ENCODE measurements at places on chromosomes 3 and 15. TPM values are rescaled to one million over a fixed set of nuclear protein-coding genes. Genes with fewer than 3 reads are reported as not detected.

The CHRM5 gene
- not detected for total RNA-seq

DNA sequence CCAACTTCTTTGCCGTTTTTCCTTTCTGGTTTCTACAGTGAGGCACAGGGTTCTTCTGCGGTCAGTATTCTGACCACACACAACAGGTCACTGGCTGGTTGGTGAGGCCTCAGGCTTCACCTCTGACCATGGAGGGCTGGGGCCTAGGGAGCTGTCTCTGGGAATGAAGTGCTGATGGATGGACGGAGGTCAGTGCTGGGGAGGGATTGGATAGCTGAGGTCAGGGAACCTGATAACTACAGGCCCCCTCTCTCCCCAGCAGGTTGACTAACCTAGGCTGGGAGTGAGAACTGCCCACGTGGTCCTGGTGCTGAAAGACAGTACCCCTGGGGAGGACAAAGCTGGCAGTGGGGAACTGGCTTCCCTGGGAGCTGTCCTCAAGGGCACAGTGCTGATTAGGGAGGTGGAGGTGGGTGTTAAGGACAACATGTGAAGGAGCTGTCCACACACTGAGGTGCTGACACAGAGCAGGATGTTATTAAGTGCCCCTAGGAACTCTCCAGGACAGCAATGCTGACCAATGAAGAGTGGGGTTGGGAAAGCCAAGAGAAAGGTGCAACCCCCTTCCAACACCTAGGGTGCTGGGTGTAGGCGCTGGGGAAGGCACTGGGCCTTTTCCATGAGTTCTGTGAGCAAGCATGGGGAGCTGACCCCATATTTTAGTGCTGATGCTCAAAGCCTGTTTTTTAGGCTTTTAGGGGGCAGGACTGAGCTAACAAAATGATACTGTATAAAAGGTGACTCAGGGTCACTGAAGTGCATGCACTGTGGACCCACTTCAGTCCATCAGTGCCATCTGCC is 45.2 kb downstream of the ATP2B2 start:
- no peaks in the 10 kb centered on the region for H3K4me1 ChIP-seq
- no peaks in the 10 kb centered on the region for H3K27me3 ChIP-seq
- peak; percentile 73 for DNase-seq
- H3K27ac ChIP-seq, result no peak overlapping the region
- H3K36me3 ChIP-seq, result no peaks in the 10 kb centered on the region

GRCh38 chr15:38414357-38414756 is 39.6 kb upstream of the FAM98B start:
- H3K4me1 ChIP-seq, result no peaks in the 10 kb centered on the region
- H3K36me3 ChIP-seq, result no peaks in the 10 kb centered on the region
- no peaks in the 10 kb centered on the region for H3K27me3 ChIP-seq
- no peak overlapping the region for H3K4me3 ChIP-seq
- peak; percentile 30 for DNase-seq
- H3K27ac ChIP-seq, result no peak overlapping the region

- H3K27me3 ChIP-seq, result peaks cover 6% of the 10 kb centered on the region
- no peaks in the 10 kb centered on the region for H3K36me3 ChIP-seq
- no peak for DNase-seq
- no peak overlapping the region for H3K4me3 ChIP-seq
- no peak overlapping the region for H3K27ac ChIP-seq
Observed at GRCh38 chr15:77624868-77625267, 7.8 kb downstream of the LINGO1 start.

The GPD1L gene
- 20.1 TPM for total RNA-seq

DNA sequence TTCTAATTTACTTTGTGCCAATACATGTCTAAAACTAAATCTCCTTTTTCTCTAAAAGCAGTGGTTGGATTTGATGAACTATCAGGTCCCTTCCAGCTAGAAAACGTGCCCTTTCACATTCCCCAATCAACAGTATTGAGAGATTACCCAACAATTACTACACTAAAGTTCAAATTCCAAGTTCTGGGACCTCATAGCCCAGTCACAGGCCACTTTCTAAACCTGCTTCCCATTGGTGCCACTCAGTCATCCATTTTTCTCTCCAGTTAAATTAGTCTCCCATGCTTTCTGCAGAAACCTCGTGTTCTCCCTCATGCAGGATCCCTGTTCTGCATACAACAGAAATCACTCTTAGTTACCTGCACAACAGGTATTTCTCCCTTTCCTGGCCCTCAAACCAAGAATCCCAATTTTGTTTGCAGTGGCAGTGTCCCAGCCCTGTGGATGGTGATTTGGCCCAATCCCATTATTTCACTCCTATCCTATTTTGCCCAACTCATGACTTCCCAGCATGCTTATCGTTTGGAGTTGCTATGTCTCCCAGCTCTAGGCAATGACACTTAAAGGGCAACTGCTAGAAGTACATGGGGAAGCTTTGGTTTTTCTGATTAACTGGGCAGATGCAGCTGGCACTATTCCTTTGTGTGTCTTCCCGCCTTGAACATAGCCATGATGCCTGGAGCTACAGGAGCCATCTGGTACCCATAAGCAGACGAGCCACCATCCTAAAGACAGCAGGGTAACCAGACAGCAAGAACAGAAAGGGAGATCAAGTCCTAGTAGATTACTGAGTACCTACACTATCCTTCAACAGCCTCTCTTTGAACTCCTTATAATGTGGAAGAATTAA is 224.2 kb downstream of the MINAR1 start:
- no peak overlapping the region for H3K27ac ChIP-seq
- H3K4me1 ChIP-seq, result no peaks in the 10 kb centered on the region
- H3K36me3 ChIP-seq, result no peaks in the 10 kb centered on the region
- H3K27me3 ChIP-seq, result no peaks in the 10 kb centered on the region

The GPR87 gene
- not detected for total RNA-seq

GRCh38 chr3:172189987-172190603 is 150.7 kb downstream of the FNDC3B start:
- peaks cover 46% of the 10 kb centered on the region for H3K4me1 ChIP-seq
- H3K27me3 ChIP-seq, result no peaks in the 10 kb centered on the region
- no peak for DNase-seq
- H3K36me3 ChIP-seq, result peaks cover 47% of the 10 kb centered on the region
- no peak overlapping the region for H3K4me3 ChIP-seq

- no peak overlapping the region for H3K27ac ChIP-seq
- no peak overlapping the region for H3K4me3 ChIP-seq
- DNase-seq, result no peak
- no peaks in the 10 kb centered on the region for H3K4me1 ChIP-seq
Observed at GRCh38 chr15:53107855-53108254, 317.7 kb upstream of the ONECUT1 start.

The EPHB1 gene
- total RNA-seq, result not detected

GRCh38 chr3:192505731-192506130 is 221.6 kb downstream of the FGF12 start:
- H3K27ac ChIP-seq, result no peak overlapping the region
- no peaks in the 10 kb centered on the region for H3K4me1 ChIP-seq
- H3K4me3 ChIP-seq, result no peak overlapping the region
- DNase-seq, result no peak

DNA sequence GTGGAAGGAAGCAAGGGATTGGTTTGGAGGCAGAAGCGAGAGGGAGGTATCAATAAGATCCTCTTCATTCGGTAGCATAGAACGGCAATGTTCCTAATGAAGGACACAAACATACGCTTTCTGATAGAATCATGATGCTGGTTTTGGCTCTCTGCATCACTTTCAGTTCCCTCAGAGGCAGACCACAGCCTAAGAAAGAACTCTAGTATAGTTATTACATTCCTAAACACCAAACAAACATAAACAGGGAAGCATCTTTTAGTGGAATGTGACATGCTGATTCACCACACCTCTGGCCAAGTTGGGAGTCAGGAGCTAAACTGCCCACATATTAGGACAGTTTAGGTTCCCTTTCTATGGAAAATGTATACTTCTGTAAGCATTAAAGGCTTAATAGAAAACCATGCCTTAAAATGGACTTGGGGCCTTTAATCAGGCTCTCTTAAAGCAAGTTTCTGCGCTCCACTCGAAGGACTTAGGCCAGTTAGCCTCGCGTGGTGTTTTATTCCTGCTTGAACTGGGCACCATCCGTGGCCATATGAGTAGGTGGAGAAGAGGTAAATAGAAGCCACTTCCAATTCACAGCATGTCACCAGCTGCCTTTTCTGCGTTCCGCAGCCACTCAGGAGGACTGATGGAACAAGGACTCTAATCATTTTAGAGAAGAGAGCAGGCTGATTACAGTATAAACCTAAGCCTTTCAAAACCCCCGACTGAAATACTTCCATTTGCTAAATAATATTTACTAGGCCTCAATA is 53.7 kb downstream of the CD47 start:
- no peaks in the 10 kb centered on the region for H3K27me3 ChIP-seq
- DNase-seq, result no peak
- H3K36me3 ChIP-seq, result no peaks in the 10 kb centered on the region
- H3K4me1 ChIP-seq, result no peaks in the 10 kb centered on the region
- H3K4me3 ChIP-seq, result no peak overlapping the region

- H3K4me3 ChIP-seq, result no peak overlapping the region
- peak; percentile 63 for DNase-seq
- no peaks in the 10 kb centered on the region for H3K27me3 ChIP-seq
- no peaks in the 10 kb centered on the region for H3K36me3 ChIP-seq
- no peaks in the 10 kb centered on the region for H3K4me1 ChIP-seq
Observed at GRCh38 chr3:110881069-110881468, 190.5 kb upstream of the NECTIN3 start.

The ADGRG7 gene
- not detected for total RNA-seq

- no peak overlapping the region for H3K27ac ChIP-seq
- peaks cover 51% of the 10 kb centered on the region for H3K4me1 ChIP-seq
- H3K36me3 ChIP-seq, result peaks cover 14% of the 10 kb centered on the region
- H3K27me3 ChIP-seq, result no peaks in the 10 kb centered on the region
Observed at GRCh38 chr3:37945156-37945806, 45.3 kb upstream of the VILL start.

GRCh38 chr3:17182166-17182565 is 297.4 kb downstream of the PLCL2 start:
- DNase-seq, result no peak
- H3K27ac ChIP-seq, result no peak overlapping the region
- peaks cover 1% of the 10 kb centered on the region for H3K36me3 ChIP-seq
- no peak overlapping the region for H3K4me3 ChIP-seq

DNA sequence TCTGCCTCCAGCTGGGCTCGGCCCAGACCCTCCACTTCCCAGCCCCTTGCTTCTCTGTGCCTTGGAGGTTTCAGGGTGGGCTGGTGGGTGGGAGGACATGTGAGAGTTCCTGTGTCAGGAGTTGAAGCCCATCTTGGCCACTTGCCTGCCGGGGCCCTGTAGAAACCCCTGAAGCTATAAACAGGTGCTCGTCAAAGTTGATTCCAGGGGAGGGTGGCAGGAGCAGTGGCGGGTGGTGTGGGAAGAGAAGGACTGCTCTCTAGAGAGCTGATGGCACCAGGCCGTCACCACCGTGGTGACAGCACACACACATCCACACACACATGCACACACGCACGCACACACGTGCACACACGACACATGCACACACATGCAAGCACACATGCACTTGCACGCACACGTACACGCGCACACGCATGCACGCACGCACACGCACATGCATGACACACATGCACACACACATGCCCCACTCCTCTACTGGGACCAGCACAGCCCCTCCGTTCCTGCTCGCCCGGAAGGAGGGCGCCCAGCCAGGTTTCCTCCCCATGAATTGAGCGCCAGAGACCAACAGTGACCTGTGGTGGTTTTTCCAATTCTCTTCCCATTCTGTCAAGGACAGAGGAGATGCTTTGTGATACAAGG is 56.3 kb upstream of the CGNL1 start:
- H3K4me3 ChIP-seq, result no peak overlapping the region
- no peak overlapping the region for H3K27ac ChIP-seq
- DNase-seq, result no peak
- no peaks in the 10 kb centered on the region for H3K27me3 ChIP-seq
- H3K36me3 ChIP-seq, result no peaks in the 10 kb centered on the region
- peaks cover 13% of the 10 kb centered on the region for H3K4me1 ChIP-seq

- no peak overlapping the region for H3K4me3 ChIP-seq
- no peak overlapping the region for H3K27ac ChIP-seq
- H3K4me1 ChIP-seq, result no peaks in the 10 kb centered on the region
- no peak for DNase-seq
- H3K27me3 ChIP-seq, result no peaks in the 10 kb centered on the region
Observed at GRCh38 chr3:170947018-170947769, 38.8 kb upstream of the EIF5A2 start.

The TERC gene
- 8.4 TPM for total RNA-seq

- no peak overlapping the region for H3K4me3 ChIP-seq
- H3K4me1 ChIP-seq, result peaks cover 23% of the 10 kb centered on the region
- DNase-seq, result peak; percentile 39
- H3K27ac ChIP-seq, result no peak overlapping the region
Observed at GRCh38 chr15:35673093-35673684, 127.2 kb upstream of the DPH6 start.

DNA sequence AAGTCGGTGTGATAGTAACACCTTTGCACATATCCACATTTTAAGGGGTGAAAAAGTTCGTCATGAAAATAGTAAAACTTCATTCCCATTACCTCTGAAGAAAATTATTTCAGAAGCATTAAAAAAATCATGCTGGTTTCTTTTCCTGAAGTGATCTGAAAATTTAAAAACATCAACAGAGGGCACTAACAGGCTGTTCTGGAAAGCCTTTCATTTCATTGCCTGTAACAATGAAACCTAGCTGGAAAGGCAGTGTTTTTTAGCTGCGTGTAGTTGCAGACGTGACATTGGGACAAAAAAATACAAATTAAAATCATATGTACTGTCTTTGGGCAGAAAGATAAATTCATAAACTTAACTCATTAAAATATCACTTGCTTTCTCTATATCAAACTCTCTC is 993.8 kb downstream of the GBE1 start:
- H3K36me3 ChIP-seq, result no peaks in the 10 kb centered on the region
- no peaks in the 10 kb centered on the region for H3K27me3 ChIP-seq
- DNase-seq, result no peak
- no peak overlapping the region for H3K4me3 ChIP-seq
- no peaks in the 10 kb centered on the region for H3K4me1 ChIP-seq
- no peak overlapping the region for H3K27ac ChIP-seq

The TRANK1 gene
- 0.67 TPM for total RNA-seq

The ISL2 gene
- 5.1 TPM for total RNA-seq

The PLSCR2 gene
- not detected for total RNA-seq

- no peaks in the 10 kb centered on the region for H3K4me1 ChIP-seq
- no peak overlapping the region for H3K27ac ChIP-seq
- no peak for DNase-seq
- no peak overlapping the region for H3K4me3 ChIP-seq
Observed at GRCh38 chr3:191005790-191006189, 143.3 kb upstream of the GMNC start.

- no peaks in the 10 kb centered on the region for H3K36me3 ChIP-seq
- H3K27ac ChIP-seq, result no peak overlapping the region
- H3K27me3 ChIP-seq, result peaks cover 2% of the 10 kb centered on the region
- no peak overlapping the region for H3K4me3 ChIP-seq
- no peak for DNase-seq
- H3K4me1 ChIP-seq, result peaks cover 18% of the 10 kb centered on the region
Observed at GRCh38 chr3:125116311-125117080, 60.7 kb upstream of the HEG1 start.

The SLC9C1 gene
- not detected for total RNA-seq
